ENCODE measurements at places on chromosomes 2 and 18.

DNA sequence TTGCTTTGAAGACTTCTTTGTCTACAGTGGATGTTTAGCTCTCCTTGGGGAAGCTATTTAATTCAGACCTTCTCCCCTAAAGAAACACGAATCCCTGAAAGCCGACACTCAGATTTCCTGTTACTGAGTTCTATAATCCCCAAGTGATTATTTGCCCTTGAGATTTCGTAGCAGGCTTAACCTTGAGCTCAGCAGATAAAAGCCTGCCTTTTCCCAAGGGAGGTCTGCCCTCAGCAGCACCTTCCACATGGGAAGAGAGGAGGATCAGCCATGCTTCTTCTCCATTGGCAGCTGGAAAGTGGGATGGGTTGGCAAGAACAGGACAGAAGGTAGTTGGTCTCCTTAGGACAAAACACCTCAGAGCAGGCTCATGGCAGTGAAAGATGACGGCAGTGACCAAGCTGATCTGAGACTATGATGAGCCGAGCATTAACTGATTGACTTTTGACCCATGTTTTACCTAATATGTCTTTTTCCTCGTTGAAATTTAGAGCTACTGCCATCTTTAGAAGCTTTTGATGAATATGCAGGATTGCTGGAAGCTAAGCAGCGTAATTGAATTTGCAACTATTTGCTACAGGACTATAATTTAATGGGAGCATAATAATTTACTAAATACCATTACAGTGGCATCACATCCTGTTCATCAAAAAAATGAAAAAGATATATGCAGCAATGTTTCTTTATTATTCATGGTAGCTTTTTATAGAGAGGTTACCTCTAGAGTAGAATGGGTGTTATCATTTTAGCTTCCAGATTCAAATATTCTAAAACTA is 511.1 kb upstream of the ID2 start:
- no peaks in the 10 kb centered on the region for H3K36me3 ChIP-seq
- H3K4me3 ChIP-seq, result no peak overlapping the region
- H3K27me3 ChIP-seq, result no peaks in the 10 kb centered on the region

GRCh38 chr2:7102826-7103225 is 185.6 kb downstream of the RNF144A start:
- H3K36me3 ChIP-seq, result no peaks in the 10 kb centered on the region
- H3K4me3 ChIP-seq, result no peak overlapping the region
- H3K4me1 ChIP-seq, result no peaks in the 10 kb centered on the region

- DNase-seq, result no peak
- H3K27ac ChIP-seq, result no peak overlapping the region
- no peaks in the 10 kb centered on the region for H3K36me3 ChIP-seq
- H3K4me3 ChIP-seq, result no peak overlapping the region
- H3K4me1 ChIP-seq, result no peaks in the 10 kb centered on the region
- H3K27me3 ChIP-seq, result no peaks in the 10 kb centered on the region
Observed at GRCh38 chr2:124254621-124255020, 229.5 kb downstream of the CNTNAP5 start.

GRCh38 chr2:149562324-149562723 is 25.3 kb downstream of the MMADHC start:
- no peaks in the 10 kb centered on the region for H3K36me3 ChIP-seq
- H3K4me1 ChIP-seq, result peaks cover 36% of the 10 kb centered on the region
- DNase-seq, result no peak
- H3K4me3 ChIP-seq, result no peak overlapping the region

GRCh38 chr2:99836690-99837605 is 305.4 kb downstream of the AFF3 start:
- no peaks in the 10 kb centered on the region for H3K36me3 ChIP-seq
- no peaks in the 10 kb centered on the region for H3K27me3 ChIP-seq
- DNase-seq, result no peak
- H3K4me1 ChIP-seq, result no peaks in the 10 kb centered on the region
- H3K27ac ChIP-seq, result no peak overlapping the region
- H3K4me3 ChIP-seq, result no peak overlapping the region

DNA sequence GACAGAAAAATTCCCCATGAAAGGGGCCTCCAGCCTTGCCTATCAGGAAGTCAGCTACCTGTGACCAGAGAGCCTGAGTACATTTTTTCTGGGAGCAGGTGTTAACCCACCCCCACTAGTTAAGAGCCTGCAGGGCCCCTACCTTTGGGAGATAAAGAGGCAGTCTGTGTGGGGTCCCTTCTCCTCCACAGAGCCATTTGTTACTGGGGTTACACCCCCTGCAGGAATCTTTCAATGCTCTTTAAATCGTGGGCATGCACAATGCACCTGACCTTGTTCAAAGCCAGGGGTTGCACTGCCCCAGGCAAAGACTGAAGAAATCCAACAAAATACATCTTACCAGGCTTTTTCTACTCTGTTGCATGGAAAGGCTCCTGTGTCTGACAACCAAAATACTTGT is 15.7 kb upstream of the LYPD6 start:
- no peak overlapping the region for H3K27ac ChIP-seq
- no peaks in the 10 kb centered on the region for H3K36me3 ChIP-seq
- DNase-seq, result no peak
- H3K4me3 ChIP-seq, result no peak overlapping the region
- H3K27me3 ChIP-seq, result no peaks in the 10 kb centered on the region
- H3K4me1 ChIP-seq, result no peaks in the 10 kb centered on the region

- no peak overlapping the region for H3K4me3 ChIP-seq
- no peaks in the 10 kb centered on the region for H3K27me3 ChIP-seq
- H3K36me3 ChIP-seq, result no peaks in the 10 kb centered on the region
- H3K4me1 ChIP-seq, result no peaks in the 10 kb centered on the region
- no peak for DNase-seq
Observed at GRCh38 chr2:163173591-163173990, 335.0 kb upstream of the KCNH7 start.

GRCh38 chr2:59303272-59303671 is 1062.1 kb upstream of the FANCL start:
- no peak overlapping the region for H3K27ac ChIP-seq
- H3K4me3 ChIP-seq, result no peak overlapping the region
- no peak for DNase-seq
- H3K27me3 ChIP-seq, result no peaks in the 10 kb centered on the region
- no peaks in the 10 kb centered on the region for H3K36me3 ChIP-seq
- H3K4me1 ChIP-seq, result no peaks in the 10 kb centered on the region

DNA sequence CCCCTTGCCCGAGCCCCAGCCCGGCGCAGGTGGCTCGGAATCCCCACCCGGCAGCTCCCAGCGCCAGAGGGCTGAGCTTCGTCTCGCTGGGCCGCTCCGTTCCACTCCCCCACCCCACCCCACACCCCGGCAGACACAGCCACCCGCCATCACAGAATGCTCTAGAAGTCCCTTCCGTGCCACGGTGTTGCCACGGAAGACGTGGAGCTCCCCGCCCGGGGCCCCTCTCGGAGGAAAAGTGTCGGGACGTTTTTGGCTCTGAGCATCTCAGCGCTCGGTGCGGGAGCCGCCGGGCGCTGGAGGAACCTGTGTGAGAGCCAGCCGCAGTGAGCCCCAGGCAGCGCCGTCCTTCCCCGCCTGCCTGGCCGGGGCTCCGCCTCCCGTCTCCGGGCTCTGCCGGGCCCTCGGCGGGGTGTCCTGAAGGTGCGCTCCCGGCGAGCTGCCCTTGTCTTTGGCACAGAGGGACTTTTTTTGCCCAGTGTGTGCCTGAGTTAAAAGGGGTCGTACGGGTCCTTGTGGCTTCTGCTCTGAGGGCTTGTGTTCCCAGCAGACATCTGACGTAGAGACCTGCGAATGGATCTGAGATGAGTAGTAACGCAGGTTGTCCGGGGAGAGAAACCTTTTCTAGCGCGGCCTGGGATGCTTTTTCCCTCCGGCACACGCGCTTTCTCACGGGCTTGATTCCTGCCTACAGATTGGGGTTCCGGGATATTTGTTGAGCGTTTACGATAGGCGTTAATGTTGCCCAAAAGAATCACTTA is 1.8 kb downstream of the ZCCHC2 start:
- H3K36me3 ChIP-seq, result no peaks in the 10 kb centered on the region
- H3K4me3 ChIP-seq, result peak overlapping the region; percentile 63
- DNase-seq, result peak; percentile 95

GRCh38 chr18:13566941-13567746 is 159.2 kb downstream of the FAM210A start:
- peaks cover 66% of the 10 kb centered on the region for H3K4me1 ChIP-seq
- H3K4me3 ChIP-seq, result no peak overlapping the region
- H3K27me3 ChIP-seq, result no peaks in the 10 kb centered on the region
- peak; percentile 90 for DNase-seq
- H3K27ac ChIP-seq, result peak overlapping the region; percentile 94

DNA sequence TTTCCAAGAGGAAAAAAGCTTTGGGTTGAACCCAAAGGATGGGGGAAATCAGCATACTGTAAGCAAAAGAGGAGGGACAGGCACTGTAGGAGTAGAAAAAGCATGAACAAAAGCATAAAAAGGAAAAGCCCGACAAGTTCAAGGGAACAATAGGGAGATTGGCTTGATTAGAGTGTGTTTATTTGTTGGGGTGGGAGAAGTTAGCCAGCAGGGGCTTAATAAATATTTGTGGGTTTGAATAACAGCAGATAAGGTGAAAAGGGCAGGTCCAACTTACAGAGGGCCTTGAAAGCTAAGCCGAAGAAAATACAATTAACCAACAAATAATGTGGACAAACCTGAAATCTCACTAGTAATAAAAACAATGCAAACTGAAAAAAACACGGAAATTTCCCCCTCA is 126.7 kb downstream of the THADA start:
- no peak for DNase-seq
- H3K4me3 ChIP-seq, result no peak overlapping the region
- peaks cover 26% of the 10 kb centered on the region for H3K36me3 ChIP-seq
- no peaks in the 10 kb centered on the region for H3K27me3 ChIP-seq
- H3K27ac ChIP-seq, result no peak overlapping the region
- no peaks in the 10 kb centered on the region for H3K4me1 ChIP-seq

- H3K4me1 ChIP-seq, result no peaks in the 10 kb centered on the region
- H3K27ac ChIP-seq, result no peak overlapping the region
- no peak for DNase-seq
- no peak overlapping the region for H3K4me3 ChIP-seq
Observed at GRCh38 chr2:217494557-217494956, 508.2 kb downstream of the TNS1 start.

DNA sequence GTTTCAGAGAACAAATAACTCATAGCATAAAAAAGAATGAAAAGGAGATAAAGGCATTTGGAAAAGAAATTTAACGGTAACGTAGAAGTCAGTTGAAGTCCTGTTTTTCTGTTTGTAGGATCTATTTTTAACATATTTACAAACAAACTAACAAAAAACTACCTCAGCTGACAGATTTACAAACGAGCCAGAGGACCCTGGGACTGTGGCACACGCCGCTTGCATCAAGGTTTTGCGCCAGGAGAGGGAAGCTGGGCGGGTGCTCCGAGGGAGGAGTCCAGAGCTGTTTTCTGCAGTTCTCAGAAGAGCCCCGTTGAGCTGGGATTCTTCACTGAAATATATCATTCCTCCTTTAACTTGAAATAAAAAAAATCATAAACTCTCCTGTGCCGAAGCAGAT is 13.6 kb upstream of the TMEM18 start:
- no peak overlapping the region for H3K4me3 ChIP-seq
- no peaks in the 10 kb centered on the region for H3K36me3 ChIP-seq
- H3K4me1 ChIP-seq, result peaks cover 12% of the 10 kb centered on the region
- no peak for DNase-seq
- H3K27ac ChIP-seq, result no peak overlapping the region

GRCh38 chr18:32049393-32050171 is 31.0 kb downstream of the RNF125 start:
- DNase-seq, result peak; percentile 89
- no peak overlapping the region for H3K4me3 ChIP-seq
- no peaks in the 10 kb centered on the region for H3K27me3 ChIP-seq
- H3K36me3 ChIP-seq, result no peaks in the 10 kb centered on the region

GRCh38 chr2:239690651-239691631 is 290.1 kb upstream of the HDAC4 start:
- no peaks in the 10 kb centered on the region for H3K36me3 ChIP-seq
- H3K4me1 ChIP-seq, result no peaks in the 10 kb centered on the region
- DNase-seq, result no peak
- H3K27ac ChIP-seq, result no peak overlapping the region
- H3K4me3 ChIP-seq, result no peak overlapping the region

DNA sequence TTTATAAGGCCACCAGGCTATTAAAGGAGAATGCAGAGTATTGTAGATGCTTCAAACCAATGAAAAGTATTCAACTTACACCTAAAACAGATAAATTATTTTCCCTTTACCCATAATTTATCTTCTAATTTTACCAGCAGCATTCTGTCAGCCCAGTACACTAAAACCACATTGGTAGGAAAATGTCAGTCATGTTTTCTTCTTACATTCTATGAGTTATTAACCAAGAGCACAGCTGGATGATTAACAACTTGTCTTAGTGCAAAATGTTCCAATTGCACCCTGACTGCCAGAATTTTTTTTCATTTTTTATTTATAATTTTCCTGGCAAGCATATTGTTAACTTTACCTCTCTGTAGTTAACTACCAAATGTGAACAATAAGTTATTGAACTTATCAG is 79.0 kb upstream of the WDR75 start:
- H3K27ac ChIP-seq, result no peak overlapping the region
- no peak for DNase-seq
- H3K36me3 ChIP-seq, result no peaks in the 10 kb centered on the region
- no peaks in the 10 kb centered on the region for H3K4me1 ChIP-seq

DNA sequence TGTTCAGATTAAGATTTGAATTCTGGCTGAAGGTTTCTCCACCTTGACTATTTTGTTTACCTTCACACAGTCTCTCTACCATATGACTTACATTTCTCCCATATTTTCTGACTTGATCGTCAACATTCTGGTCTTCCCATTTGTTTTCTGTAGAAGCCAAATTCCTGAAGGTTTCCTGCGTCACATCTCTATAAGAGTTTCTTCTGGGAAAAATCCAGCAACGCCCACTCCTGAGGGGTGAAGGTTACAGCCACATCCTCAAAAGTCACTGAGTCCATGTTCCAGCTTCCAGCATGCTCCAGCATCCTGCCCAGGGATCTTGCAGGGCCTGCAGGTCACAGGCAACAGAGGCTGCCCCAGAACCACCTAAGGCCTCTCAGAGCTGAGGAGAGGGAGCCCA is 47.5 kb downstream of the NBEAL1 start:
- H3K4me1 ChIP-seq, result no peaks in the 10 kb centered on the region
- H3K36me3 ChIP-seq, result peaks cover 3% of the 10 kb centered on the region
- H3K27ac ChIP-seq, result no peak overlapping the region
- no peaks in the 10 kb centered on the region for H3K27me3 ChIP-seq

- H3K27ac ChIP-seq, result no peak overlapping the region
- H3K4me3 ChIP-seq, result no peak overlapping the region
- no peaks in the 10 kb centered on the region for H3K27me3 ChIP-seq
Observed at GRCh38 chr2:34241905-34242762, 643.0 kb upstream of the FAM98A start.

GRCh38 chr2:74278694-74279093 is 64.5 kb downstream of the SLC4A5 start:
- no peak overlapping the region for H3K4me3 ChIP-seq
- H3K27me3 ChIP-seq, result no peaks in the 10 kb centered on the region
- H3K27ac ChIP-seq, result no peak overlapping the region

GRCh38 chr18:37487400-37487867 is 78.2 kb downstream of the CELF4 start:
- DNase-seq, result no peak
- H3K4me1 ChIP-seq, result peaks cover 31% of the 10 kb centered on the region
- H3K36me3 ChIP-seq, result no peaks in the 10 kb centered on the region
- H3K4me3 ChIP-seq, result no peak overlapping the region
- peak overlapping the region; percentile 46 for H3K27ac ChIP-seq

- DNase-seq, result no peak
- no peak overlapping the region for H3K4me3 ChIP-seq
- no peaks in the 10 kb centered on the region for H3K36me3 ChIP-seq
- H3K4me1 ChIP-seq, result no peaks in the 10 kb centered on the region
- H3K27me3 ChIP-seq, result no peaks in the 10 kb centered on the region
Observed at GRCh38 chr18:44119607-44120006, 561.1 kb upstream of the SETBP1 start.

- peaks cover 94% of the 10 kb centered on the region for H3K36me3 ChIP-seq
- peaks cover 37% of the 10 kb centered on the region for H3K4me1 ChIP-seq
- no peaks in the 10 kb centered on the region for H3K27me3 ChIP-seq
- peak; percentile 84 for DNase-seq
Observed at GRCh38 chr2:232838406-232838874, 31.6 kb upstream of the SNORC start.
